Naive thymus-derived CD4-positive, alpha-beta T cell (primary cell): ENCODE measurements at places on chromosomes 6 and 20. TPM values are rescaled to one million over a fixed set of nuclear protein-coding genes. Genes with fewer than 3 reads are reported as not detected.

FRK gene
- not detected for total RNA-seq

DNA sequence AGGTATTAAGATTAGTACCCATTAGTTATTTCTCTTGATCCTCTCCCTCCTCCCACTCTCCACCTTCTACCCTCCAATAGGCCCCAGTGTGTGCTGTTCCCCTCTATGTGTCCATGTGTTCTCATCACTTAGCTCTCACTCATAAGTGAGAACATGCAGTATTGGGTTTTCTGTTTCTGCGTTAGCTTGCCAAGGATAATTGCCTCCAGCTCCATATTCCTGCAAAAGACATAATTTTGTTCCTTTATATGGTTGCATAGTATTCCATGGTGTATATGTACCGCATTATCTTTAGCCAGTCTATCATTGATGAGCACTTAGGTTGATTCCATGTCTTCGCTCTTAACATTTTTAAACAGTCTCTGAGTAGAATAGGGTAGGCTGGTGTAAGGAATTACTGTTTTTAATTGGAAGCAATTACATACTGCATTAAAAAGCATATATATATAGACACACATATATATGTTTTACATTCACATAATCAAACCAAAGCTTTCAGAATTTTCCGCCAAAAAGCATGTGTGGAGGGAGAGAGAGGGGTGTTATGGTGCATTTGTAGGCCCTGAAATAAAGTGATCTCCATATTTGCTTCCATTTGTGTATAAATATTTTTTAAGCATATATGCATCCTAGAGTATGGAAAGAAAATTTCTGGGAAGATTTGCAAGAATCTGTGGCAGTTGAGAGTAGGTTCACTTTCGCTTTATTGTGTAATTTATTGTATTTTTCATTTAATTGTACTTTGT lies 709 bp upstream of the ANKEF1 start:
- H3K27me3 ChIP-seq = no peaks in the 10 kb centered on the region
- no peak for DNase-seq
- no peak overlapping the region for H3K4me3 ChIP-seq
- H3K4me1 ChIP-seq = peaks cover 12% of the 10 kb centered on the region
- no peak overlapping the region for H3K27ac ChIP-seq

DNA sequence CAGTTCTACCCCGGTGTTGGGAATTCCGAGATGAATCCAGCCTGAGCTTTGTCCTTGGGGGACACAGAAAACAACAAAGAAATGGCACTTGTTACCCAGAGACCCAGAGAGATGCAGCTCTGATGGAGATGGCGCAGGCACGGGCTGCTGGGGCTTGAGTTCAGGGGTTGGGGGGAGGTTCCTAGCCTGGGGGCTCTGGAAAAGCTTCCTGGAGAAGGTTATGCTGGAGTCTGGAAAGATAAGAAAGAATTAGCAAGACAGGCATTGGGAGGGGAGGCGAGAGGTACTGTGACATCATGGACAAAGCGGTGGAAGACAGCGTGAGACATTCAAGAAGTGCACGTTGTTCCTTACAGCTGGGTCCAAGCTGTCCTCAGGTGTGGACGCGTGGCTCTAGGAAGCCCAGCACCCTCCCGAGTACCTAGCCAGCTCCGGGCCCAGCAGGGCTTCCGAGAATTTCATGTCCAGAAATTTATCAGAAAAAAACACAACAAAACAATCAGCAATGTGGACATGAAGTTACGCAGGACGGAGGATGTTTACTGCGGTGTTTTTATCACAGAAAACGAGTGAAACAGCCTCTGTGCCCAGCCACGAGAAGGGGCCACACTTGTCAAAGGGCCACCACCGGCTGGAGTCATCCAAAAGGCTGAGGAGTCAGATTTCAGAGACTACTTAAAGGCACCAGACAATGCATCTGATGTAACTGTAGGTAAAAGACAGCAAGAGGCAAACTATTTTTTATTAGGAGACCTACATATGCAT lies 39.5 kb downstream of the C20orf203 start:
- no peak overlapping the region for H3K27ac ChIP-seq
- no peak overlapping the region for H3K4me3 ChIP-seq
- DNase-seq = no peak
- H3K27me3 ChIP-seq = no peaks in the 10 kb centered on the region
- no peaks in the 10 kb centered on the region for H3K4me1 ChIP-seq

CDH22 gene
- total RNA-seq = not detected

DNA sequence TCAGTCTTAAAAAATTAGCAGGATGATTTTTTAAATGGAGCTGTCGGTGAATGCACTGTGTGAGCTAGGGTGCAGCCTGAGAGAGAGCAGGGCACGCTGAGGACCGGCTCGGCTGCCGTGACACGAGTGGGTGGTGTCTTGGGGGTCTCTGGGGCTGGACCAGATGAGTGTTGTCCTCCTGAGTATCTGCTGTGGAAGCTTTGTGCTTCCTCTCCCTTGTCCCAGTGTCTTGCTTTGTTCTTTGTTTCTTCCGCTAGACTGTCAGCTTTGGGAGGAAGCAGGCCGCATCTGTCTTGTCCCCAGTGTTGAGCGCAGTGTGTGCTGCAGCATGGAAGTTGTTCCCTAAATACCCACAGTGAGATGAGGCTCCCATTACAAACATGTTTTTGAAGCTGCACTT lies 89.4 kb downstream of the RTN4IP1 start:
- no peak overlapping the region for H3K27ac ChIP-seq
- H3K4me3 ChIP-seq = no peak overlapping the region
- no peaks in the 10 kb centered on the region for H3K27me3 ChIP-seq
- no peak for DNase-seq
- peaks cover 22% of the 10 kb centered on the region for H3K36me3 ChIP-seq

GRCh38 chr20:46375771-46376170 lies 30.6 kb downstream of the ELMO2 start:
- H3K36me3 ChIP-seq = peaks cover 19% of the 10 kb centered on the region
- DNase-seq = no peak
- no peak overlapping the region for H3K27ac ChIP-seq
- H3K4me3 ChIP-seq = no peak overlapping the region

HCK gene
- total RNA-seq = 10.0 TPM

NUP153 gene
- 47.7 TPM for total RNA-seq

DNA sequence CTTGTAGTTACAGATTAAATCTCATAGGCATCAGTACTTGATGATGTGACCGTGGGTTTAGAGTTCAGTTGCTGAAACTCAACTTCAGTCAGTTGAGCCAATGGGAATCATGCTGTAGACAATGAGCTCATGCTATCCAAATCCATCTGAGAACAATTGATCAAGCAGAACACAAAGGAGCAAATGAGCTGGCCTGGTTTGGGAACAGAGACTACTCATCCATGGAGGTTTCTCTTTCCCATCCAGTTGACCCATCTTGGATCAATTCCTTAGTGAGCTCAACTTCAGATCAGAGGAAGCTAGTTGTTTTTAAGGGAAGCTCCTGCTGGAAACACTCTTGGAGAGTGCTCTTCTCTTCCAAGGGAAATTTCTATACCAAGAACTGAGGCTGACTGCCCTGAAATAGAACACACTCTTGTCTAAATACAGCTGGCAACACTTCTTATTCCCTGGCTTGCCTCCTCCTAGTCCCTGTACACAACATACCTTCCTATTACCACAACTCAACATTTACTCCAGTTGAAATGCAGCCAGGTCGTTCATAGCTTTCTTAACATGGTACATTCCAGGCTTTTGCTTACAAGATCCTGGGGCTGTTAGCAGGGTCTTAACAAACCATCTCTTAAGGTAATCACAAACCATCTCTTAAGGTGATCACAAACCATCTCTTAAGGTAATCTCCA lies 203.9 kb upstream of the PRDM1 start:
- no peak overlapping the region for H3K27ac ChIP-seq
- H3K27me3 ChIP-seq = no peaks in the 10 kb centered on the region
- no peak for DNase-seq

DNA sequence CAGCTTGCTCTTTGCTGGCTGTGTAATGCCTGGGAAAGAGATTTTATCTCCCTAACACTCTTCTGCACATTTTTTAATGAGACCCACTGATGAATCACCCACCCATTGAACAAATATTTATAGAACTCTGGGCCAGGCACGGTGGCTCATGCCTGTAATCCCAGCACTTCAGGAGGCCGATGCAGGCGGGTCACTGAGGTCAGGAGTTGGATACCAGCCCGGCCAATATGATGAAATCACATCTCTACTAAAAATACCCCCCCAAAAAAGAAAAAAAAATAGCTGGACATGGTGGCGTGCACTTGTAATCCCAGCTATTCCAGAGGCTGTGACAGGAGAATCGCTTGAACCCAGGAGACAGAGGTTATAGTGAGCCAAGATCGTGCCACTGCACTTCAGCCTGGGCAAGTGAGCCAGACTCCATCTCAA lies 82.1 kb upstream of the SIRPA start:
- H3K4me1 ChIP-seq = no peaks in the 10 kb centered on the region
- DNase-seq = no peak
- H3K27ac ChIP-seq = no peak overlapping the region
- H3K4me3 ChIP-seq = no peak overlapping the region

GRCh38 chr6:44188819-44189218 lies 27.9 kb upstream of the MYMX start:
- no peak overlapping the region for H3K27ac ChIP-seq
- no peak overlapping the region for H3K4me3 ChIP-seq

PDE7B gene
- 0.37 TPM for total RNA-seq

GRCh38 chr6:128659276-128659675 lies 138.9 kb upstream of the PTPRK start:
- H3K27ac ChIP-seq = no peak overlapping the region
- H3K4me1 ChIP-seq = no peaks in the 10 kb centered on the region
- no peaks in the 10 kb centered on the region for H3K36me3 ChIP-seq
- H3K4me3 ChIP-seq = no peak overlapping the region
- DNase-seq = no peak

PRSS16 gene
- not detected for total RNA-seq

GRCh38 chr6:157326979-157327378 lies 3.7 kb upstream of the TMEM242 start:
- H3K4me1 ChIP-seq = peaks cover 8% of the 10 kb centered on the region
- no peaks in the 10 kb centered on the region for H3K36me3 ChIP-seq
- H3K27me3 ChIP-seq = no peaks in the 10 kb centered on the region
- no peak overlapping the region for H3K27ac ChIP-seq
- no peak for DNase-seq
- H3K4me3 ChIP-seq = no peak overlapping the region

ACTL10 gene
- 3.2 TPM in 2 replicates for total RNA-seq

DNA sequence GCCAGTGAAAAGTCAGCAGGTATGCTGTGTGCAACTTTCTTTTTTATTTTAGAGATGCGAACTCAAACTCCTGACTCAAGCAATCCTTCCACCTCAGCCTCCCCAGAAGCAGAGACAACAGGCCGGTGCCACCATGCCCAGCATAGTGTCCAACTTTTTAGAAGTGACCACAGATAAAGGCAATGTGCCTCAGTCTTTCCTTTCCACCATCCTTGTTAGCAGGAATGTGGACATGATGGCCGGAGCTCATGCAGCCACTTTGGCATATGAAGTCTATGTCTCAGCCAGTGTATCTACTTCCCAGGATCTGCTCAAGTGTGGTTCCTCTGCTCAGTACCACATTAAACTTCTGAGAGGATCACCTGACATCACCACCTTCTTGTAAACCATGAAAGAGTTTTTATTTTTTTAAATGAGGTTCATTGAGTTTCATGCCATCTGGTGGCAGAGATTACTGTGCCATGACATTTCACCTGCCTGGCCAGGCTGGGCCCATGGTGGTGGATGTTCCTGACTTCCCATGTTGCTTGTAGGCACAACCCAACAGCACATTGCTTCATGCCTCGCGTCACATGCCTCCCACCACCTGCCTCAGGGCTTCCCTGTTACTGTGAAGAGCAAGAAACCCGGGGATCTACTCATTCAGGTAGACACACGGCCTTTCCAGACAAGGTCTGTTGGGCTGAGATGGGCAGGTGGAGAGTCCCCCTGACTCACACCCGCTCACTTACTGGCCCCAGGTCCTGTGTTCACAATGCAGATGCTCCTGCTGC lies 216.5 kb downstream of the LY86 start:
- no peaks in the 10 kb centered on the region for H3K4me1 ChIP-seq
- no peak overlapping the region for H3K4me3 ChIP-seq
- no peaks in the 10 kb centered on the region for H3K36me3 ChIP-seq
- H3K27me3 ChIP-seq = no peaks in the 10 kb centered on the region
- no peak overlapping the region for H3K27ac ChIP-seq
- no peak for DNase-seq

DNA sequence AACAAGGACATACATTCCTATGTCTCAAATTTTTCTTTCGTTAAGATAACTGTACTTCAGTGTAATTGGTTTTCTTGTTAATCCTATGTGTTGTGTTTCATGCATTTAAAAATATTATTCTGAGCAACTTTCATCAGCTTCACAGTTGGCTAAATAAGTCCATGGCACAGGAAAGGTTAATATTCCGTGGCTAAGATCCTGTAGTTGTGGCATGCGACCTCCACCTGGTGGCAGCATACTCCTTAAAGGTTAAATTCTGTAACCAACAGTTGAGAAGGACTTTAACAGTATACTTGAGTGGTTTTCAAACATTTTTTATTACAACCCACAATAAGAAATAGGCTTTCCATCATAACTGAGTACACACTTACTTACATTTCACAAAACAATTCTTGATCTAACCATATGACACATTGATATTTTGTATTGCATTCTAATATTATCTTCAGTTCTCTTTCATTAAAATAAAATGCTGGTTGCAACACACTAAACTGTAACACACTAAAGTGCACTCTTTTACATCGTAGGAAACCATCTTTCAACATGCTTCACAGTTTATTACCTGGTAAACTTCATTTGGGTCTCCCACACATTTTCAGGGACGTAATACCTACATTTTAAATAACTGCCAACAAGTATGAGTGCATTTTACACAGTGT lies 118.3 kb downstream of the SLX4IP start:
- H3K27me3 ChIP-seq = no peaks in the 10 kb centered on the region
- no peak overlapping the region for H3K27ac ChIP-seq
- DNase-seq = no peak
- no peak overlapping the region for H3K4me3 ChIP-seq

GRCh38 chr20:40254023-40254772 lies 434.8 kb downstream of the MAFB start:
- H3K27me3 ChIP-seq = no peaks in the 10 kb centered on the region
- H3K4me1 ChIP-seq = no peaks in the 10 kb centered on the region
- no peak overlapping the region for H3K27ac ChIP-seq
- no peak overlapping the region for H3K4me3 ChIP-seq
- DNase-seq = no peak

WFDC5 gene
- total RNA-seq = not detected in 2 replicates

TRIM10 gene
- not detected for total RNA-seq

- H3K27ac ChIP-seq = no peak overlapping the region
- H3K4me3 ChIP-seq = no peak overlapping the region
- no peaks in the 10 kb centered on the region for H3K27me3 ChIP-seq
- no peaks in the 10 kb centered on the region for H3K36me3 ChIP-seq
Measured at GRCh38 chr6:12371151-12371550, 81.0 kb downstream of the EDN1 start.

DNA sequence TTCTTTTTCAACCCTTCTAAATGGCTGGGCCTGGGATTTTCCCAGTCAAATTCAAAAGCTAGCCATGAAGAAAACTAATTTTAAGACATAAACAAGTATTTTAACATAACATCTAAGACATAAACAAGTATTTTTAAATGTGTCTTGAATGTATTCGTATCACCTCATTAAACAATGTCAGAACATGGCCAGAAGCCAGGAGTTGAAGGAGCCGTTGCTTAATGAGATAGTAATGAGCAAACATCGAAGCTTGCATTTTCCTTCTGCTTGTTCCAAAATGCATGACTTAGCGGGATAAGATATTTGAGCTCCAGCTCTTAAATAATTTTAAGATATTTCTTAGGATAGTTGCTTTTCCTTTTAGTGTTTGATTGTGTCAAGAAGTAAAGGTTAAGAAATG lies 4.2 kb upstream of the RNF182 start:
- H3K27ac ChIP-seq = no peak overlapping the region
- H3K4me3 ChIP-seq = no peak overlapping the region
- peaks cover 10% of the 10 kb centered on the region for H3K27me3 ChIP-seq
